Upper lobe of right lung (tissue), 1 donor: ENCODE measurements at places on chromosomes 2 and 18. TPM values are rescaled to one million over a fixed set of nuclear protein-coding genes. Genes with fewer than 3 reads are reported as not detected.

The ZEB2 gene
- 178 TPM for total RNA-seq

The TMEM178A gene
- 9.5 TPM for total RNA-seq

The SLC5A6 gene
- 24.5 TPM for total RNA-seq

The DPP4 gene
- 30.7 TPM for total RNA-seq

The NFATC1 gene
- 16.6 TPM for total RNA-seq

The RSAD2 gene
- 25.7 TPM for total RNA-seq

The ABCG8 gene
- total RNA-seq, result not detected

The TEKT4 gene
- not detected for total RNA-seq

The SCYGR2 gene
- not detected for total RNA-seq

The SLC38A11 gene
- 0.41 TPM for total RNA-seq

The CAVIN2 gene
- 185 TPM for total RNA-seq

The COL4A4 gene
- 36.1 TPM for total RNA-seq

The FOXD4L1 gene
- total RNA-seq, result 0.78 TPM

The MEP1B gene
- not detected for total RNA-seq

The C2orf80 gene
- not detected for total RNA-seq

The HJURP gene
- total RNA-seq, result 1.2 TPM

The CCL20 gene
- total RNA-seq, result 4.9 TPM

The HOXD9 gene
- total RNA-seq, result 1.6 TPM

The C2orf15 gene
- 1.1 TPM for total RNA-seq

The GAL3ST2 gene
- total RNA-seq, result not detected

The IL18R1 gene
- 26.5 TPM for total RNA-seq

The SERPINB10 gene
- not detected for total RNA-seq
